ENCODE measurements at places on chromosomes 4 and X.

DNA sequence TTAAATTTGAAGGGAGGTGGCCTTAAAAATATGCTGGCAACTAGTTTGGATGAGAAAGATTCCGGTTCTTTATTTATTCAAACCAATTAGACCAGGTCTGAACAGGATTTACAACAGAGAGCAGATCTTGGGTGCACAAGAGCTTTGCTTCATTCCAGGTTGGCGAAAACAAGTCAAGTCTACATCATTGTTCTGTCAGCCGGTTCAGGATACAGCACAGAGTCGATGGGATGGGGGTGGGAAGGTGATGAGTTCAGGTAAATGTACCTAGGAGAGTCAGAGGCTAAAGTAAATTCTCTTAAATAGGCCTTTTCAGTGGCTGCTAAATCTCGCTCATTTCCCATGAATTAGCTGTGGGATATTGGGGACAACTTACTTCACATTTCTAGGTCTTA lies 882 bp upstream of the STIM2 start:
- no peak for DNase-seq

- no peak for DNase-seq
These were observed 10.2 kb upstream of the VAMP7 start for GRCh38 chrX:155870958-155871357.

DNA sequence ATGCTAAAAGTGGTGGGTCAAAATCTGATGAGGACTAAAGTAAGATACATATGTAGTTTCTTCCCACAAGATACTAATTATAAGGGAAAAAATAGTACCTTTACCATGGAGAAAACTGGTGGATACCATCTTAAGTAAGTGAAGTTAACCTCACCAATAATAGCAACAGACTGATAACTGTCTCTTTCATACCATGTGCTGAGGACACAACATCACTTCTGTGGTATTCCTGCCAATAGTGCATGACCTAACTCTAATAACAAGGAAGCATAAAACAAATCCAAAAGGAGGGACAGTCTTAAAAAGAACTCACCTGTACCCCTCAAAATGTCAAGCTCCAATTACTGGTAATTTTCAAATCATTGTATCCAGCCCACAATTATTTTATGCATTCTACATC lies 8.8 kb downstream of the UFSP2 start:
- no peak for DNase-seq

DNA sequence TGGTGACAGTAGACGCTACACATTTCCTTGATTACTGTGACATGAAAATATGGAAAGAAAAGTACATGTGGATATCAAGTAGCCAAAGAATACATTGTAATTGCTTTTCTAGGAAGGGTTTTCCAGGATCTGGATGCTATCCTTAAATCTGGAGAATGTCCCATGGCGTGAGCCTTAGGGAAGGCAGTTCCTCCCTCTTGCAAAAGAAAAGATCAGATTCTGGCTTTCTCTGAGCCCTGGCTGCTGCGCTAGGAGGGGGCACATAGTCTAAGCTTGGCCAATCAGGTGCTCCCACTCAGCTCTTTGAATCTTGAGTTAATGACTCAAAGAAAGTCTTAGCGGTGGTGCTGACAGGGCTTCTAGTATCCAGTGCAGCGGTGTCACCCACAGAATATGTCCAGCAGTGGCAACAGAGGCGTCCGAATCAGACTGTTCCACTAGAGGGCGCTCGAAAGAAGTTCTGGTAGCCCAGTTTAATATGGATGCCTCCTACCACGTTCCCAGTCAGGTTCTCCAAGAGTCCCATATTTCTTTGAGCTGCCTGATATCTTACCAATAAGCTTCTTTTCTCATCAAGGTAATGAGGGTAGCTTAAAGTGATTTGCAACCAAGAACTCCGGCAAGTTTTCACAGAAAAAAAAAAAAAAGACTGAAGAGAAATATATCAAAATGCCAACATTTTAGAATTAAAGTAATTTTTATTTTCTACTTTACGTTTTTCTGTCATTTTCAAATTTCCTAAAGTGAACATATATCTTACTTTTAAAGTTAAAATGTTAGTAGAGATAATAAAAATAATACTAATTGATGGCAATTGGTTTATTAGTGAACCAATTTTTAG lies 213.4 kb upstream of the S100G start:
- DNase-seq, result peak; percentile 80

GRCh38 chrX:16633754-16634153 lies 16.2 kb upstream of the S100G start:
- DNase-seq, result no peak

DNA sequence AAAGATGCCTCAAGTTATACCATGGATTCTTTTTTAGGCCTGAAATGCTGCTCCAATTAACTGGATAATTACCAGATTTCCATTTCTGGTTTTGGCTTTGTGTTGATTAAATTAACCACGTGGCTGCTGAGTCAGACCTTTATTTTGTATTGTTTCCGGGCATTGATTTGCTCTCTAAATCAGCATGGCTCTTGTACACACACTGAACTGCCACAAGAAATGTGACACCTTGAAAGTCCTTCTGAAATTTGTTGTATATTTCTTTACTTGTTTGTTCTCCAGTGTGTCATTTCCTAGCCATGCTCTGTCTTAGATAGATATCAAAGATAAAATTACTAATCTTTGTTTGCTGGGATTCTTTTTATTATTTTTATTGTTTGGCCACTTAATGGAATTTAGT lies 11.7 kb downstream of the MTTP start:
- DNase-seq, result no peak

DNA sequence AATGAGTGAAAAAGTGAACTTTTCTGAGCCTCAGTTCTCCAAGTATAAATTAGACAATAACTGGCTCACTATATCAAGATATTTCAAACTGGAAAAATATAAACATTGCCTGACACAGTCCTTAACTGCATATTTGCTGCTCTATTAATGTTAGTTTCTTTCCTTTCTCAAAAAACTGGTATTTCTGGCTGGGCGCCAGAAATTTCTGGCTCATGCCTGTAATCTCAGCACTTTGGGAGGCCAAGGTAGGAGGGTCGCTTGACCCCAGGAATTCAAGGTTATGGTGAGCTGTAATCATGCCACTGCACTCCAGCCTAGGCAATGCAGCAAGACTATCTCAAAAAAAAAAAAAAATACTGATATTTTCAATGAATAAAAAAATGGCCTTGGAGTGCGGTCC lies 227.0 kb downstream of the MAGEB17 start:
- DNase-seq, result no peak

- DNase-seq, result no peak
These were observed 11.2 kb upstream of the ZNF185 start for GRCh38 chrX:152886716-152887115.

GRCh38 chrX:67585401-67585800 lies 41.6 kb downstream of the AR start:
- DNase-seq, result no peak

DNA sequence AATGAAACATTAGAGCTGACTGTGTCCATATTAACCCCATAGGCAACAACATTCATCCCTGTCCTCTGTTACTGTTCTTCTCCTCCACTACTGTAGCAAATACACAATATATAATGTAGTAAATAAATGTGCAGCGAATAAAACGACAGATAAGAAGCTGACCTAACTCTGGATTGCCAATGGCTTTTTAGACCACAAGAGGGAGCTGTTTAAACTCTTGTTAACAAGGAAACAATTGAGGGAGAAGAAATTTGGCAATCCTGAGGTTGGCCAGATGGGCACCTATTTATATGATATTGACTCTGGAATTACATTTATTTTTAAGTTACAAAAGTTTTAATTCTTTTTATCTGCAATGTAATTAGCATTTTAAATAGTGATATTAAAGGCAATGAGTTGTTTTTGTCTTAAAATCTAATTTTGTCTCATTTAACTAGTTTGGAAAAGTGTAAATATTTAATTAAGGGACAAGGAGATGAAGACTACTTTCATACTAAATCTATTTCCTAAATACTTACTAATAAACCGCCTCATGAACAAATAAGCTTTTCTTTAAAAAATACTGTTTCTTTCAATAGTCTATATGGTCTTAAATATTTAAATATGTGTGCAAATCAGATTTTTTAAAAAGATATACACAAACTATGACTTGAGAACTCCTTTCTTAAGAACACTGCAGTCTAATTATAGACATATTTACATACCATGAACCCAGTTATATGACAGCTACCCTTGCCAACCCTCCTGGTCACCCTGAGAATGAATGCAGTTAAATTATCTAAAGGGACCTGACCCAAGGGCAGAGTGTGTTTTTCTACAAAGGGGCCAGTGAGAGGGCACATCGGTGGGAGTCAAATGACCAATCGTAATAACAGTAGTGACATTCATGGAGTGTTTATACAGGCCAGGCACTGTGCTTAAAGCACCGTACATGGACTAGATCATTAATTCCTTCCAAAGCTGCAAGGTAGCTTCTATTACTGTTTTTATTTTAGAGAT lies 52.9 kb upstream of the HPF1 start:
- peak; percentile 84 for DNase-seq

DNA sequence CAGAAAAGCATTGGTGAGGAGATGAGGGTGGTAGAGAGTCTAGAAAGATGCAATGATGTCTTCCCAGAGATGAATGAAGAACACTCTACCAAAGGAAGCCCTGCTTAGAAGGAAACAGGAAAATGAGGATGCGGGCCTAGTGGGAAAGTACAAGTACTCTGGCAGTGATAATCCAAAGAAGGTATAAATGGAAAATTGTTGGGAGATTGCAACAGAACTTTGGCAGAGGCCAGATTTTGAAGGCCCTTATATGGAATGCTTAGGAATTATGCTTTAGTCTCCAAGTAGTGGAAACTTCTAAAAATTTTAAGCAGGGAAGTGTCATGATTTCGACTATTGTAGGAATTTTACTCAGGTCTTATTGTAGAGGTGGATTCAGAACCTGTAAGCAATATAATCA lies 11.0 kb downstream of the ARSJ start:
- no peak for DNase-seq
